ENCODE measurements at places on chromosomes 6 and 20.

DNA sequence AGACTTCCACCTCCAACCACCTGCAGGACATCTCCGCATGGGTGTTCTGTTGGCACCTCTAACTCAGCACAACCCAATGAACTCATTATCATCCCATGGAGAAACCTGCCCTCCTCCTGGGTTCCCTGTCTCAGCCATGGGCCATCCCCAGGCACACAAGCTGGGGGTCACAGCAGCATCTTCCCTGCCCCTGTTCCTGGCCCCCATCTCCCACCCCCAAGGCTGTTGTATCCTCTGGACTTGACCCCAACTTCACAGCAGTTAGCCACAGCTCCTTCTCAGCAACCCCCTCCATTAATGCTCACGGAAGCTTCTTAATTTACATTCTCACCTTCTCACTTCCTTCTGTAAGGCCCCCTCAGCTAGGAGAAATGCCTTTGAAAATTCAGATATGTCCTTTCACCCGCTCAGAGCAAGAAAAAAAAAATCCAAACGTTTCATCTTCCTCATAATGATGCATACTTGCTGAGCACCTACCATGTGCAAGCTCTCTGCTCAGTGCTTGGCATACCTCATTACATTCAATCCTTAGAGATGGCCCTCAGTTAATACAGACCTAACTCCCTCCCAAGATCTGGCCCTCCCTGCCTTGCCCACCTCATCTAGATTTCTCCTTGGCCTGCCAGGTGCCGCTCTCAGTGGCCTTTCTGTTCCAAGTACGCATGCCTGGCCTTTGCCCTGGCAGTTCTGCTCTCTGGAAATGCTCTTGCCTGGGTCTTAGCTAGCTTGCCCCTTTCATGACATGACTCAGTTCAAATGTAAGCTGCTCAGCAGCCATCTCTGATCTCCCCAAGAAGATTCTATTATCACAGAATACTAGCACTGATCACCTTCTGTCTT is 2.5 kb upstream of the NELFCD start:
- no peak for DNase-seq

DNA sequence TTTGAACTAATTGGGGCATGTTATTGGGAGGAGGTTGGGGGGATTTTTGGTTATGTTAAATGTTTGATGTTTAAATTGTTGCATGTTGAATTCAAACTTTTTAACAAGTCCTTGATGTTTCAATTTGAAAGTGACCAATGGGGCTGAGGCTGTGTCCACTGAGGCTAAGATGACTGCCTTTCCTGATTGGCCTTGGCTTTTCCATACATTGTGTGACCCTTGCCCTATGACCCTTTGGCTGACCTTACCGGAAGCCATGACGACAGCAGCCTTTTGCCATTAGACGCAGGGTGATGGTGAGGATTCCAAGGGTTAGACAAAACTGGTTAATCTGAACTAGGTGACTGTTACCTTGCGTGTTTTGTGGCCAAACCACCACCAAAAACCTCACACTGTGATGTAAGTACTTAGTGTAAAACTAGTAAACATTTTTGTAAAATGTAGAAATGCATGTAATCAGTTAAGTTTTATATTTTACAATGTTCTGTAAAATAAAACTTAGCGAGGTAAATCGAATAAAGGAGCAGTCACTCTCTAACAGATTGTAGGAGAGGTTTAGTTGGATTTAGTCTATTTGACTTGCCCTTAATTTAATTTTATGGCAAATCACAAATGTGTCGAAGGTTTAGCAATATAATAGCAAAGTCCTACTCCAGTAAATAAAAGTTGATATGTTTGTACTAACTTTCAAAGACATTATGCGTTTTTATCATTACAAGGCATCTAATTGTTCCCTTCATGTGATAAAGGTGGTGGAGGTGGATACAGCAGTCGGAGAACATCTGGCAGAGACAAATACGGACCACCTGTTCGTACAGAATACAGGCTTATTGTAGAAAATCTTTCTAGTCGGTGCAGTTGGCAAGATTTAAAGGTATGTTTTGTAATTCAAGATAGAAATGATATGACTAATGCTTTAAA is 1.6 kb downstream of the SRSF6 start:
- no peak for DNase-seq

- DNase-seq: no peak
Observed at GRCh38 chr6:143822584-143823024, 20.5 kb upstream of the LTV1 start.

DNA sequence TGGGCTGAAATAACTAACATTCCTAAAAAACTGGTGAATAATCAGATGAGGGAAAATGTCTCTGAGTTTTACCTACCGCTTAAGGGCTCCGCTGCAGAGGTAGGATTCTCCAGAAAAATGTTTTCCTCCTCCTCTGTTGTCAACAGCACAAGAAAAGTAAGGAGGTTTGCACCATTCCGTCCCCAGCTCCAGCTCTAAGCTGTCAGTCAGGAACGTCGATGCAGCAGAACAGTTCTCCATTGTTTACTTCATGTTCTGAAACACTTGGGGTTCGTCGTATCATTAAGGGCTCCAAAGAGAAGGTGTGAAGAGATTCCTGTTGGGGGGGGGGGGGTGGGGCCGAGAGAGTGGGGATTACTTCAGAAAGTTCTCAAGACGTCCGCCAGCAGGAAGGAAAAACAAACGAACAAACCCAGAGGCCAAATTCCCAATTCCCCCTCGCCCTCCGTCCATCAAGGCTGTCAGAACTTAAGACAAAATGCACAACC is 734 bp downstream of the MMS22L start:
- DNase-seq: no peak

- no peak for DNase-seq
Observed at GRCh38 chr6:83613378-83613777, 95.5 kb downstream of the SNAP91 start.

GRCh38 chr6:167237438-167238145 is 53.5 kb upstream of the UNC93A start:
- no peak for DNase-seq

GRCh38 chr6:27617046-27617687 is 144.3 kb upstream of the ZNF184 start:
- no peak for DNase-seq

GRCh38 chr20:33433465-33434234 is 9.9 kb downstream of the SNTA1 start:
- no peak for DNase-seq

GRCh38 chr20:33345342-33345741 is 56.0 kb downstream of the CDK5RAP1 start:
- DNase-seq: no peak

GRCh38 chr6:140050101-140050995 is 675.9 kb upstream of the CITED2 start:
- no peak for DNase-seq

- DNase-seq: no peak
Observed at GRCh38 chr6:75077701-75078100, 128.2 kb downstream of the COL12A1 start.

DNA sequence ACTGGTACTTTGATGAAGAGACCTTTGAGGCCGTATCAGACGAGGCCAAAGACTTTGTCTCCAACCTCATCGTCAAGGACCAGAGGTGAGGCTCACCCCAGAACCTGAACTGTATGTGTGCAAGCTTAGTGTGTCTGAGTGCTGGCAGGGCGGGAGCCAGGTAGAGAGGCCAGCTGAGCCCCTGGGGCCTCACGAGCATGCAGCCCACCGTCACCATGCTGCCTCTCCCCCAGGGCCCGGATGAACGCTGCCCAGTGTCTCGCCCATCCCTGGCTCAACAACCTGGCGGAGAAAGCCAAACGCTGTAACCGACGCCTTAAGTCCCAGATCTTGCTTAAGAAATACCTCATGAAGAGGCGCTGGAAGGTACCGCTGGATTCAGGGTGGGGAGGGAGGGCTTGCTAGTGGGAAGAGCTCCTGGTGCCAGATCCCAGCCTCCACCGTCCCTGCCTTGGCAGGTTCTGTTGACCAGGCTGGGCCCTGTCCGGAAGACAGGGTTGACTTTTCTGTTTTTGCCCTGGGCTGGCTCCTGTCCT is 12.7 kb downstream of the MYLK2 start:
- DNase-seq: no peak

DNA sequence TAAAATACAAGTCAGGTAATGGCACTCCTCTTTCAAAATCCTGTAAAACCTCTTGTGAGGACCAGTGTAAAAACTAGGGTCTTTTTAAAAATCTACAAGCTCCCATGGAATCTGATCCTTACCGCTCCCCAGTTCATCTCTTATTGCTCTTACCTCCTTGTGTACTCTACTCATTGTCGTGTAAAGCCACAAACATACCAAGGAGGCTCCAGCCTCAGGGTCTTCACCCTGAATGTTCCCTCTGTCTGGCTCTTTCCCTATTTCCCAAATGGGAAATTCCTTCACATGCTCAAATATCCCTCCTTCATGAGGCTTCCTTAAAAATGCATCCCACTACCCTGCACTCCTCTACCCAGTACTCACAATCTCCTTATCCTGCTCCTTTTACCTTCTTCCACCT is 67.1 kb downstream of the TASP1 start:
- DNase-seq: no peak

Measured in stimulated activated CD8-positive, alpha-beta memory T cell treated with anti-CD3 and anti-CD28 coated beads, Interleukin-7, amount 100 ng/mL, for 1 hour (primary cell).